Naive thymus-derived CD4-positive, alpha-beta T cell (primary cell): ENCODE measurements at places on chromosomes 3 and 15. TPM values are rescaled to one million over a fixed set of nuclear protein-coding genes. Genes with fewer than 3 reads are reported as not detected.

DNA sequence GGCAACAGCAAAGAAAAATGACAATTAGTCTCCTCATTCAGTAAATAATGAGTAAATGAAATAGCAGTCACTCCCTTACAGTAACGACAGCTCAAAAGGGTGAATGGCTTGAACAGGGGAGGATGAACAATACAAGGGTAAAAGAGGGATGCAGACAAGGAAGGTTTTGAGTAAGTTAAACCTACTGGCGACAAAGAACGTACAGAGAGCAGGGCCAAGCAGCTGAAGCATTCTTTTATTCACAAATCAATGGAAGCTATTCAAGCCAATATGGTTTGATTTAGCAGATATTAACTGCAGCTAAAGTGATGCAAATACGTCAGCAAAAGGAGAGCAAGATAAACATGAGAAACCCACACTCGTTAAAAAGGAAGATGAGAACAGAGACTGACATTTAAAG lies 90.7 kb upstream of the ICE2 start:
- no peak for DNase-seq

DNA sequence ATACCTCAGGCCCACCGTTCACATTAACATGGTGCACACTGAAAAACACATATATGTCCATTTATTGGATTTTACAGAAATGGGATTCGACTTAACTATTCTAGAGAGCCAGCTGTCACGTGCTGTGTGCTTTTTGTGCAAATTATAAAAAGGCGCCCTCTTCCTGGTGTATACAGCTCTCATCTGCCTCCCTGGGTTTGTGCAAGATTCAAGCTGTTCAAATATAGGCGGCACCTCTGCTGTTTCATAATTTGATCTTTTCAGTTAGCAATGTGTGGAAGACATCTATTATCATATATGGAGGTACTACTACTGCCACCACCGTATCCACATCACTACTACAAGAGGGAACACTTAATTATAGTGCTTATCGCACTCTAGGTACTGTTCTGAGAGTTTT lies 187.6 kb downstream of the EBLN2 start:
- no peak for DNase-seq

- DNase-seq, result no peak
These were observed 200.5 kb downstream of the STT3B start for GRCh38 chr3:31733234-31733667.

- DNase-seq, result no peak
These were observed 45.7 kb upstream of the PTX3 start for GRCh38 chr3:157390713-157391515.

- no peak for DNase-seq
These were observed 276.5 kb downstream of the EDEM1 start for GRCh38 chr3:5463991-5464390.

Gene GOLGA8S
- total RNA-seq, result 0.57 TPM

Gene CCR9
- total RNA-seq, result not detected in 2 replicates

DNA sequence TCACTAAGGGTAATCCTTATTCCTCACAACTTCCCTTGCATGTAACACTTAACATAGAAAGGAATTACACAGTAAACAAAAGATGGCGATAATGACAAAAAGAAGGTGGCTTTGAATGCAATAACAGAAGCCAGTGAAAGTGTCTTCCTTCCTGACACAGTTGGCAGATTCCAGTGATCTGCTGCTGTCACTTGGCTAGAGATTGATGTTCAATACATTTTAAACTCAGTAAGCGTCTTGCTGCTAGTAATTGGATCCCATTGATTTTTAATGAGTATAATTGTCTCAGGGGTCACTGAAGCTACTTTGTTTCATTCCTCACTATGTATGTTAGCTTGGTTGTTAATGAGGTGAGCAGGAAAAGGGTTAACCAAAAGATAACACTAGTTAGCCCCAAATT lies 692.7 kb downstream of the NTRK3 start:
- DNase-seq, result no peak

- no peak for DNase-seq
These were observed 86.4 kb downstream of the SYNPR start for GRCh38 chr3:63364495-63364894.

GRCh38 chr3:50128001-50128400 lies 27.1 kb upstream of the SEMA3F start:
- DNase-seq, result no peak

GRCh38 chr3:37103103-37103808 lies 71.1 kb downstream of the LRRFIP2 start:
- no peak for DNase-seq
